ENCODE measurements at places on chromosomes 1 and 21.
A peak's percentile ranks its signal among the peaks of the same experiment; 100 is the strongest.

DNA sequence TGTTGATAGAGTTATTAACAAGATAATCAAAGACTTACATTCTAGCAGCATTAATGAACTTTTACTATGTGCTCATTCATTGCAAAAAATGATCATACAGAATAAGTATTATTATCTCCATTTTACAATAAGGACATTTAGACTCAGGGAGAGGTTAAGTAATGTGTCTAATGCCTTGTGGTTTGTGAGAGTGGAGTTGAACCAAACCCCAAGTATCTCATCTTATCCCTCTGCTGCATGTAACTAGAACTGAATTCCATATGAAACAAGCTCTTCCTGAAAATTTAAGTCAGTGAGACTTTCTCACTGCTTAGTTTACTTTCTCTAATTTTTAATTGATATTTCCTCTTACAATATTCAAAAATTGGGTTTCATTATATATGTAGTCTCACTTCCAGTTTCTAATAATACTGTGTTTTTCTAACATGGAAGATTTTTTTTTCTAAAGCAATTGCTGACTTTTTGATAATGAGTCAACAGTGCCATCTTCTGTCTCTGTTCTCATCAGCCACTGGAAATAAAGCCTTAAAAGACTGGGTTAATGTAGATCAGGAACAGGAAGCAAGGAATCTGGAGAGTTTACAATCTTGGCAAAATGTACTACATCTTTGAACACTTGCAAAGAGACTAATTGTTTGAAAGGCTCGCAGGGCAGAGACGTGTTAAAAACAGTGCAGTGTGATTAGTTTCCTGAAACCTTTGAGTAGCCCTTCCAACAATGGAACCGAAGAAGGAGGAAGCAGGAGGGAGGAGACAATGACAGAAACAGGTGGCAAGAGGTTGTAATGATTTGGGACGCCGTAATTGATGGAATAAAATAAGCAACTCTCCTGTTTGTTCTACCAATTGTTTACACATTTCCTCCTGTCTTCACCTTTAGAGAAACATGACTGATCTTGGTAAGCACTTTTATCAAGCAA, 567.6 kb downstream of the MRPL39 start:
- peak; percentile 8 for DNase-seq

GRCh38 chr1:230211436-230212145, 144.6 kb downstream of the GALNT2 start:
- peak; percentile 57 for DNase-seq

GRCh38 chr21:35254006-35254764, 205.1 kb upstream of the RUNX1 start:
- no peak for DNase-seq

GRCh38 chr1:178121883-178122282, 28.0 kb downstream of the RASAL2 start:
- DNase-seq = no peak

GRCh38 chr1:46599059-46599970, 4.8 kb downstream of the MKNK1 start:
- no peak for DNase-seq

- peak; percentile 37 for DNase-seq
Observed at GRCh38 chr1:229230893-229231753, 39.8 kb upstream of the RAB4A start.

GRCh38 chr1:164628772-164629171, 69.8 kb downstream of the PBX1 start:
- DNase-seq = no peak

DNA sequence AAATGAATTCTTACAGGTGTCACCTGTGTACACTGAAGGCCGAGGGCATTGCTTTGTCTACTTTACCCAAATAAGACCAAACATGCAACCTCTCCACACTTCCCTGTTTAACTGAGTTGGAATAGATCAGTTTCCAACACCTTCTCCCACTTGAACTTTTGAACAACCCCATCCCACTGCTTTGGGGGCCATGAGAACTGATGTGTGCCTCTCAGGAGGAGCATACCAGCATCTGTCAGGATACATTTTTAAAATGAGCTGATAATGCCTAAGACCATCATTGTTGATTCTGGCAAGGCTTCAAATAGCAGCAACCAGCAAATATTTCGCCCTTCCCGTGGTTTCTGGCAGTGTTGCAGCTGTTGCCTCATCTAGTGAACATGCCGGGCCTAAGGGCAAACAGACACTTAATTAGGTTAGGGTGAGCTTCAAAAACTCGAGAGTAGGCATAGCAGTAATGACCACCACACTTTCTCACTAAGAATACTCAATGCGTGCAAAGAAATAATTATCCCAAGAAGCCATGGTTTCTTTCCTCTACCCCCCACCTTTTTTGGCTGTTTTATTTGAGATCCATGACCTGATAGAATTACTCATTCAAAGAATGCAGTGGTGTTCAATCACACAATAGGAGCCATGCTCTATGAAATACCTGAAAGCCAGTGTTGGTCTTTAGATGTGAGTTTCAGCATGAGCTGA, 63.7 kb downstream of the MAP10 start:
- DNase-seq = no peak

GRCh38 chr1:202835548-202836072, 24.9 kb downstream of the PCAT6 start:
- no peak for DNase-seq

DNA sequence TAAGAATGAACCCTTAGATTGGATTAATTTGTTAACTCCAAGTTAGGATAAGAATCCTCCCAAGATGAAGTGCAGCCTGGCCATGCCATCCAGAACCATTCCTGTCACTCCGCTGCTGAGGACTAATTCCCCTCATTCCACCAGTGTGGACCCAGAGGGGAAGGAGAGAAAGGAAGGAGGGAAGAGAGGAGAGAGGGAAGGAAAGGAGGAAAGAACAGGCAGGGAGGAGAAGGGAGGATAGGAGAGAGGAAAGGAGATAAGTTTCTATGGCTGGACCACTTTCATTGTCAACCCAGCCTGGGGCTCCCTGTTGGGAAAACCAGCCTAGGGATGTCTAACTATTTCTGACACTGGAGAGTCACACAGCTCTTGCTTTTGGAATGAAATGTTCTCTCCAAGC, 4.7 kb downstream of the MRAP start:
- DNase-seq = no peak

- no peak for DNase-seq
Observed at GRCh38 chr1:154502744-154503115, 518 bp upstream of the SHE start.

GRCh38 chr1:94819238-94819944, 766 bp upstream of the SLC44A3 start:
- DNase-seq = peak; percentile 54

GRCh38 chr1:16243936-16244649, 7.1 kb upstream of the CPLANE2 start:
- DNase-seq = peak; percentile 48

DNA sequence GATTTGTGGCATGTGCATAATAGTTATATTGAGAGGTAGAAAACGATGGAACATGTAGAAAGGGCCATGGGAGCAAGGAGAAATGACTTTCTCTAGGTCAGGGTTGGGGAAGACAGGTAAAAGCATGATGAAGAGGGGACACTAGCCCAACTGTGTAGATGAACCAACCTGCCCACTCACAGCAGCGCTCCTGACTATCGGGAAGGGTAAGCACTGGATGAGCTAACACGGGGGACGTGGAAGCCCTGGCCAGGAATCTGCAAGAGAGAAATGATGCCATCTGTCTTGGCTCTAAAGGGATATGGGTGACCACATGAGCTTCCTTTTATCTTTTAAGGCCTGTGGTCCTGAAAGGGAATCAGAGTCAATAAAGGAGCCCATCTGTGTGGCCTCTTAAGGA, 36.2 kb upstream of the TMEM125 start:
- DNase-seq = no peak

GRCh38 chr1:207807326-207807689, 55.5 kb downstream of the CD46 start:
- DNase-seq = no peak

DNA sequence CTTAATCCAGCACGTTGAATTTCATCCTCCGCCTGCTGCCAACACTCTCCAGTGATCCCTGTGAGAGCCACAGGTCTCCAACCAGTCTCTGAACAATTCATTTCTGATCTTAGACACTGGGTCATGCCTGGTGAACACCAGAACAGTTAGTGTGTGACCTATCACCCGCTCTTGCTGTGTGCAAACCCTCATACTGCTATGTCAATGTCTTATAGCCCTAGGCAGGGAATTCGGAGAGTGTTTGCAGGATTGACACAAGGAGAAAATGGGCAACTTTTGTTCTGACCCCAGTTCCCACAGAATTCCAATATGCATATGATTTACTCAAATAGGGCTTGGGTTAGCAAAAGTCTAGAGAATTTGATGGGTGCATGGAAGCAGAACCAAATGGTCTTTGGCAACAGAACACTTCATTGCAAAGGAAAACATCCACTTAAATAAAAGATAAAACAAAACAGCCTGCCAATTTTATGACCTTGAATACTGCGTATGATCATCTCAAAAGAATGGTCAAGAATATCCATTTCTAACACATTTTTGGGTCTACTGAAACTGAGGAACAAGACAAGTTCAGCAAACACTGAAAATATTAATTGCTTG, 23.0 kb upstream of the GUCA2B start:
- no peak for DNase-seq

- DNase-seq = no peak
Observed at GRCh38 chr1:182817802-182818201, 21.3 kb upstream of the DHX9 start.

All from NCI-H526 treated with DMSO at 0.1 percent for 48 hours (cell line).